ENCODE measurements at places on chromosomes 1 and 21.

DNA sequence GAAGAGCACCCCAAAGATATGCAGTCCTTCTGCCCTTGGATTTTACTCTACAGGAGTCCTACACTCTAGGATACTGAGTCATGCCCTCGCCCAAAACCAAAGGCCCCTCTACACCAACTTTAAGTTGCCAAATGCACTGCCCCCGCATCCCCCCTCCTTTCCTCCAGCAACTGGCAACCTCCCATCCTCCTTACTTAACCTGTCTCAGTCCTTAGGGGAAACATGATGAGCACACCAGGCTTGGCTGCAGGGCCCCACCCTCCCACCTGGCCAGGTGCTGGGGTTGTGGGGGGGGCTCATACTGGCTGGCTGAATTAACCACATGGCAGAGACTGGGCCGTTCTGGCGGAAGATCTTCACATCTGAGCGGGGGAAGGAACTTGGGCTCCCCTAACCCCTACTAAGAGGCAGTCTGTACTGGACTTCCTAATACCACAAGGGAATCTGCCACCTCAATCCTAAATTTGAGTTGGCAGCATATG lies 1.2 kb downstream of the HDGF start:
- DNase-seq, result peak; percentile 46

DNA sequence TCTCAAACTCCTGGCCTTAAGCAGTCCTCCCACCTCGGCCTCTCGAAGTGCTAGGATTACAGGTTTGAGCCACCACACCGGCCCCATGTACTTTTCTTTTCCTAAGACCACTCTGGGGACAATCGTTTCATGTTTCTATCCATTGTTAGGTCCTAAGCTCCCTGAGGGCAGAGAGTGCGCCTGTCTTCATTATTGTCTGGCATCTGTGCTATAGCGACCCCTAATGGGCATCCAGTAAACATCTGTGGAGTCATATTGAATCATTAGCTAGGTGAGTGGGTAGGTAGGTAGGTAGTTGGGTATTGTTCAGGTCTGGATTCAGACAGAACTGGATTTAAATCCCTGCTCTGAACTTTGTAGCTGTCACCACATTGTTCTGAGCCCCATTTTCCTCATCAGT lies 66.1 kb downstream of the TMEM53 start:
- DNase-seq, result no peak

- no peak for DNase-seq
Observed at GRCh38 chr1:8203056-8203455, 114.9 kb upstream of the SLC45A1 start.

DNA sequence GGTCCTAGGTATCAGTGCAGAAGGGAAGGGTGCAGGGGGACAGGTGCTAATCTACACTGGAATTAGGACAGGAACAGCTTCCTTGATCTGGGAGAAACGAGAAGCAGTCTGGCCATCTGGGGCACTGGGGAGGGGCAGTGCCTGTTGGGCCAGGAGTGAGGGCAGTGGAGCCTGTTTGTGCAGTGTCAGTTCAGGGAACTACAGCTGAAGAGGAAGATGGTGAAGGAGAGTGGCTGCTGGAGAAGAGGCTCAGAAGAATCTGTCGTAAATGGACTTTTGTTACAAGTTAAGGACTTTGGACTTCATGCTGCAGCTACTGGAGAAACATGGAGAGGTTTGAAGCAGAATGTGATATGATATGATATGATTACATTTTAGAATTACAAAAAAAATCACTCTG lies 3.2 kb upstream of the TNFSF4 start:
- DNase-seq, result no peak

GRCh38 chr1:115545791-115546733 lies 95.7 kb upstream of the VANGL1 start:
- DNase-seq, result no peak

- DNase-seq, result no peak
Observed at GRCh38 chr1:36966242-36966641, 68.1 kb downstream of the GRIK3 start.

GRCh38 chr21:32320726-32321125 lies 22.1 kb downstream of the MRAP start:
- no peak for DNase-seq

DNA sequence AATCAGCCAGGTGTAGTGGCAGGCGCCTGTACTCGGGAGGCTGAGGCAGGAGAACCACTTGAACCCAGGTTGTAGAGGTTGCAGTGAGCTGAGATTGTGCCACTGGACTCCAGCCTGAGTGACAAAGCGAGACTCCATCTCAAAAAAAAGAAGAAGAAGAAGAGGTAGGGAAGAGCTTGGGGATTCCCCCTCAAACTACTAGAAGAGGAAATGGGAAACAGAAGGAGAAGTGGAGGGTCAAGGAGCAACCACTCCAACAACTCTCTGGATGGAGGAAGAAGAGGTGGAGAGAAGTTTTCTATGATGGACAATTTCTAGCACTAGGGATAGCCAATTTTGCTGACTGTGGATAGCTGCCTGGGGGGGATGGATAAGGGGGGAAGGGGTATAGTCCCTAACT lies 14.9 kb upstream of the SLAMF9 start:
- no peak for DNase-seq

- no peak for DNase-seq
Observed at GRCh38 chr1:54361342-54361741, 44.9 kb downstream of the SSBP3 start.

DNA sequence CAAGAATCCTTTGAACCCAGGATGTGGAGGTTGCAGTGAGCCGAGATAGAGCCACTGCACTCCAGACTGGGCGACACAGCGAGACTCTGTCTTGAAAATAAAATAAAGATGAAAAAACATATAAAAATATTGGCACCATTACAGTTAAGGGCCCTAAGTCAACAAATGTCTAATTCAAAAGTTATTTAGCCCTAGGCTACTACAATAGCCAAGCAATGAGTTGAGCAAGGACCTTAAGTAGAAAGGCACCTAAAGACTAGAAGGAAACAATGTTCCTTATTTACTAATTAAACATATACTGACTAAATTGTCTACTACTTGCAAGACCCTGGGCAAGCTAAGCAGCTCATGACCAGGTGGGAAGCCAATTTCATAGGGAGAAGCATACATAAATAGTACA lies 4.1 kb downstream of the PIK3R3 start:
- no peak for DNase-seq

GRCh38 chr1:98053471-98054366 lies 132.9 kb upstream of the DPYD start:
- DNase-seq, result no peak

GRCh38 chr1:87404296-87404695 lies 75.6 kb downstream of the LMO4 start:
- no peak for DNase-seq

DNA sequence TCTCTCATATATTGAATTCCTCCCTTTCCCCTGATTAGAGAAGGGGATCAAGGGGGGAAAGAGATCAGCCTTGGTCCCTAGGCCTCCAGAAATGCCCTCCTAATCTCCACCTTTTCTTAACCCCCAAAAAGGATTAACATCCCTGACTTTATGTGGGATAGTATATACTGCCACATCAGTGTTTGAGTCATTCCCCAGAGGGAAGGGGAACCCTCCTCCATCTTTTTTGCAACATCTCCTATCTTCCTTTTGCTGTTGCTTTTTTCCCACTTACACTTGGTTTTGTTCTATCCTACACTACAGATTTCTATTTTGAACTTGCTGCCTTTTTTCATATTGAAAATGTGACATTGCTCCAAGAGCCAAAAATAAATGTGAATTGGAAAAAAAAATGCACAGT lies 65.4 kb upstream of the PODN start:
- no peak for DNase-seq

- no peak for DNase-seq
Observed at GRCh38 chr1:47211796-47212269, 20.2 kb downstream of the TAL1 start.

DNA sequence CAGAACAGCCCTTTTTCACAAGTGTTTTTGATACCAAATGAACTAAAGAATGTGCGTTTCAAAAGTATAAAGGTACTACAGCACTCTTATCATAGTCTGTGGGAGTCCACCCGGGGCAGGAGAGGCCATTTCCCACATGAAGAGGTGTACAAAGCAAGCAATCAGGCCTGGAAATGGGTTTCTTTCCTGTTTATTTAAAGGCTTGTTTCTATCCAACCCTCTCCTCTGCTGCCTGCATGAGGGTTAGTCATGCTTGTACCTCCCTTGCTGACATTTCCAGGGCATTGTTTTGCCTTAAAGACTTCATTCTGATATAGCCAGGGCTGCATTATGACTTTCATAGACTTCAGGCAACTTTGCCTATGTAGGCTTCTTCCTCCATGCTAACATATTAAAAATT lies 11.6 kb downstream of the SELP start:
- no peak for DNase-seq

DNA sequence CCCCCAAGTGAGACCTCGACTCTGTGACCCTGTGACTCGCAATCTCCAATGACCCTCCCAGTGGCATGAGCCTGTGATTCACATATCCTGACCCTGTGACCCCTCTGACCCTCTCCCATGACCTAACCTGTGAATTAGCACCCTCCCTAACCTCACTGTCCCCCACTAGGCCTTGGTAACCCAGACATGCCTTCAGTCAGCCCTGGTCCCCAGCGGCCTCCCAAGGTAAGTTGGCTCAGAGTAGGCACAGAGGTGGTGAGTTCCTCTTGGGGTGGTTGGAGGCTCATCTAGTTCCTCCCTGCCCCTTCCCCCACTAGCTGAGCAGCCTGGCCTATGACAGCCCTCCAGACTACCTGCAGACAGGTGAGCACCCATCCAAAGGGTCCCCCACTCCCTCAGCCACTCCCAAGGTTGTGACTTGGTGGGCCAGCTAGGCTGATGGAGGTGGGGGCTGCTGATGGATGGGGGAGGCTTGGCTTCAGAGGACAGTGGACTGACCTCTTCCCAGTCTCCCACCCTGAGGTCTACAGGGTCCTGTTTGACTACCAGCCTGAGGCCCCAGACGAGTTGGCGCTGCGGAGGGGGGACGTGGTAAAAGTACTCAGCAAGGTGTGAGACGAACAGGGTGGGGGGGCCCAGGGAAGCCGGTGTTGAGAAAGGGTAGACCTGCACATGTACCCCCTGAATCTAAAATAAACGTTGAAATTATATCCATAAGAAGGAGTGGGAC lies 1.6 kb downstream of the SH3D21 start:
- DNase-seq, result no peak

DNA sequence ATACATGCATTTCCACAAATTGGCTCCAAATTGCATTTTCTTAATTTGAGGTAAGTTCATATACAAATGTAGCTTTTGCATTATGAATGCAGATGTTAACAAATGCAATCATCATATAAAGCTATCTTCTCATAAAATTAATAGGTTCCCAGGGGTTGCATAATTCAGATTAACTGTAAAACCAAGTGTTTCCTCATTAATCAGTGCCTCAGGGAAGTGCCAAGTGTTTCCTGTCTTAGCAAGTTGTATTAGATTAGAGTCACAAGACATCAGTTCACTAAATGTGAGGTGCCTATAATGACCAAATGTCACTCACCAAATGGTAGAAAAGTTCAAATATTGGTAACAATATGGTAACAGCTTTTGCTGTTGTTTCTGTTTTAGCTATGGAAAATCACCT lies 140.8 kb downstream of the PTGER3 start:
- DNase-seq, result no peak

- no peak for DNase-seq
Observed at GRCh38 chr1:22487781-22488180, 36.1 kb downstream of the ZBTB40 start.

DNA sequence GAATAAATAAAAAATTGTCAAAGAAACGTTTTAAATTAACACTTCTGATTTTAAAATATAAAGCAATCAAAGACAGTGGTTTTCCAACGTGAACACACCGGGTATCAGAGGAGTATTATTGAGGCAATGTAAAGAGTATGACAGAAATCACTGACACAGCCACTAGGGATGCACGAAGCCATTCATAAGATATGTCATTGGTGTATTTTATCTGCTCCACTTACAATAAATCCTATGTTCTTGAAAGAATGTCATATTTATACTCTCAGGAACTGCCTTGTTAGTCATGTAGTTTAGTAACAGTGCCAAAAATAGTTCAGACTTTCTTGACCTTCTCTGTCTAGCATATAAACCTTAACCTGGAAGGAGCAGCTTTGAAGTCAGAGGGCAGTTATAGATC lies 835.0 kb upstream of the NCAM2 start:
- DNase-seq, result no peak

DNA sequence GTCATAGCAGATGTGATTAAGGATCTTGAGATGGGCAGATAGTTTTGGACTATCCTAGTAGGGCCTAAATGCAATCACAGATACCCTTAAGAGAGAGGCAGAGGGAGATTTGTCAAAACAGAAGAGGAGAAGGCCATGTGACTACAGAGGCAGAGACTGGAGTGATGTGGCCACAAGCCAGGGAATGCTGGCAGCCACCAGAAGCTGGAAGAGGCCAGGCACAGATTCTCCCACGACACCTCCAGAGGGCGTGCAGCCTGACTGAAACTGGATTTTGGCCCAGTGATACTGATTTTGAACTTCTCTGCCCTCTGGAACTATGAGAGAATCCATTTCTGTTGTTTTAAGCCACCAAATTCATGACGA lies 52.1 kb upstream of the EPS8L3 start:
- peak; percentile 89 for DNase-seq

- DNase-seq, result no peak
Observed at GRCh38 chr1:94001397-94002045, 92.3 kb upstream of the GCLM start.

GRCh38 chr1:229372251-229372650 lies 29.4 kb upstream of the CCSAP start:
- DNase-seq, result no peak

DNA sequence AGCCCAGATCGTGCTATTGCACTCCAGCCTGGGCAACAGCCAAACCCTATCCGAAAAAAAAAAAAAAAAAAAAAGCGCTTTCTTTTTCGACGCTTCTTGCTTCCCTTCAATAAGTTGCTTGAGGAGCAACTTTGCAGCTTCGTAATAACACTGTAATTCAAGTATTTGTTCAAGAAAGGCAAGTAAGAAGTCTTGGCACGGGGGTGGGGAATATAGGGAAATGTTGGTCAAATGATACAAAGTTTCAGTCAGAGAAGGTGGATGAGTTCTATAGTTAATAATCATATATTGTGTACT lies 871 bp upstream of the PSMA5 start:
- DNase-seq, result no peak

- no peak for DNase-seq
Observed at GRCh38 chr1:93723733-93724270, 42.2 kb upstream of the BCAR3 start.

- no peak for DNase-seq
Observed at GRCh38 chr1:212218065-212218464, 67.1 kb upstream of the PPP2R5A start.

GRCh38 chr21:44612029-44612486 lies at the start of gene KRTAP10-8:
Gene KRTAP10-8 (plus strand): TSS chr21:44612079. CDS start chr21:44612101, 22 bp downstream.
- DNase-seq, result no peak

- no peak for DNase-seq
Observed at GRCh38 chr1:216749232-216749631, 26.0 kb upstream of the ESRRG start.
